ENCODE measurements at places on chromosomes 12 and 14.

DNA sequence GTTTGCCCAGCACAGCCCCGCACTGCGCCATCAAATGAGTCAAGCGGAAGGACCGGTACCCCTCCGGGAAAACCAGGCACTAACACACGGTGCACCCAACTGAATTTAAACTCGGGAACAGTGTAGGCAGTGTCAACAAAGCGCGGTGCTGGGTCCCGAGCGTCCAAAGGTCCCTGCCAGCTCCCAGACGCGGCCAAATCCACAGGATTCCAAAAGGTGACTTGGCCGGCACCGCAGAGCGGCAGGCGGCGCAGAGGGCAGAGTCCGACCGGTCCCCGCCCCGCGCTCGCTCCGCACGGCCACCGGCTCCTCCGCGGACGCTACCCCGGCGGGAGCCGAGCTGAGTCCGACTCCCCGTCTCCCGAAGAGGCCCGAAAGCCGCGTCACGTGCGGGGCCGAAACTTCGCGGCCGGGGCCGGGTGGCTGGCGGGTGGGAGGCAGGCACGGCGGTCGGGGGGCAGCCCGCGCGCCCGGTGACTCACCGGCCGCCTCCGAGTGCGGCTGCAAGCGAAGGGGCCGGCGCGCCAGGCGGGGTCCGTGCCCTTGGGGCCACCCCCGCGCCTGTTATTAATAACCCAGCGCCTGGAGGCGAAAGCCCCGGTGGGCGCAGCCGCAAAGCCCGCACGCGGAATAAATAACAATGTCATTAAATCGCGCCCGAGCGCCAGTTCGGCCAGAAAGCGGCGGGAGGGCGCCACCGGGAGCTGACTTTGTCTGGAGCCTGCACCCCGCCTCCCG, 863 bp downstream of the DENND5B start:
- DNase-seq = peak; percentile 15

GRCh38 chr12:108779998-108780688, 48.8 kb upstream of the CORO1C start:
- DNase-seq = no peak

GRCh38 chr12:13028825-13029570, 15.2 kb upstream of the FAM234B start:
- peak; percentile 87 for DNase-seq

- no peak for DNase-seq
Measured at GRCh38 chr14:62006116-62006731, 244.0 kb downstream of the SNAPC1 start.

- no peak for DNase-seq
Measured at GRCh38 chr12:118175823-118176447, 40.0 kb downstream of the PEBP1 start.

DNA sequence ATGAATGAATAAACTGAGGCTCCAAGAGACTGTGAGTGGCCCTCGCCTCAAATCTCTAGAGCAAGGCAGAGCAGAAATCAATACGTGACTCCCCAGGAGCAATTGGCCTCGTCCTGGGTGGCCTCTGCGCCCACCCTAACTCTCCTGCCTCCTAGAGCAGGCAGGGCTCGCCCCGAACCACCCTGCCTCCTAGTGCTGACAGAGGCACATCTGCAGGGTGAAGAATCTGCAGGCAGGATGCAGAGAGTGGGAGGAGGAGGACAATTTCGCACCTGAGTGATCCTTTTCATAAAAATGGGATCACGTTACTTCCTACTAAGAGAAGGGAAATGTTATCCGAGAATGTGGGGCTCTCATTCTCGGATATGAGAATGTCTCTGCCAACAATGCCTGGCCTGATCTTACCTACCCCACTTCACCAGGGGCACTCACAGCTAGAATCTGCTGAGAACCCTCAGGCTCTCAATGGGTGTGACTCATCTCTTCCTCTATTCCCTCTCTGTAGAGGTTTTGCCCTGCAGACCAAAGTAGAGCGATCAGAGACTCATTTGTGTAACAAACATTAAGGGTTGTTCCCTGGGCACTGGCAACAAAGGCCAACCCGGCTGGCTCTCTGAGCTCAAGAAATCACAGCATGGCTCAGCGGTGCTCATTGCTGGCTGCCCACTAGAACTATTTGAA, 61.7 kb upstream of the BCL2L14 start:
- DNase-seq = peak; percentile 39

- peak; percentile 23 for DNase-seq
Measured at GRCh38 chr12:117025481-117026151, 73.6 kb downstream of the TESC start.

DNA sequence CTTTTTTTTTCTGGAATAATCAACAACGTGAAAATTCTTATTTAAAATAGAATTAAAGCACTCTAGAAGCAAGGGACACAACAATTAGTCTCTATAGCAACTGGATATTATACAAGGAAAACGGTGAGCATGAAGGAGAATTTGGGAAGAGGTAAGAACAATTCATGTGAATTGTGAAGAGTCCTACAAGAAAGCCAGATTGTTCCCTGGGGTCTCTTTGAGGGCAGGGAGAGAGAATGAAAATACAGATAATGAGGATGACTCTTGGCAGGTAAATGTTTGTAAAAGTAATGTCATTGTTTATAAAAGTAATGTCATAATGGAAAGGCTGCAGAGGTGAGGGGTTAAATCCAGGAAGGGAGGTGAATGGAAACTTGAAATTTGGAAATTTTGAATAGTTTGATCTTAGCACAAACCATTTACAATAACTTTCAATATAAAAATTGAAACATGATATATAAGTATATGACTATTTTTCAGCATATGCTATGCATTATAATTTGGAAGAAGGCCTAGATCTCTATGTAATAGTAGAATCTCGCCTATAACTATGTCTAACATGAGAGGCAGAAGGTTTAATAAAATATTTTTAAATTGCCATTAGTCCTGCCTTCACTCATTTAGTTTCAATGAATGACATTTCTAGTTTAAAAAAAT, 378.8 kb upstream of the DCN start:
- no peak for DNase-seq

GRCh38 chr14:59507752-59508103, 23.4 kb downstream of the JKAMP start:
- no peak for DNase-seq

DNA sequence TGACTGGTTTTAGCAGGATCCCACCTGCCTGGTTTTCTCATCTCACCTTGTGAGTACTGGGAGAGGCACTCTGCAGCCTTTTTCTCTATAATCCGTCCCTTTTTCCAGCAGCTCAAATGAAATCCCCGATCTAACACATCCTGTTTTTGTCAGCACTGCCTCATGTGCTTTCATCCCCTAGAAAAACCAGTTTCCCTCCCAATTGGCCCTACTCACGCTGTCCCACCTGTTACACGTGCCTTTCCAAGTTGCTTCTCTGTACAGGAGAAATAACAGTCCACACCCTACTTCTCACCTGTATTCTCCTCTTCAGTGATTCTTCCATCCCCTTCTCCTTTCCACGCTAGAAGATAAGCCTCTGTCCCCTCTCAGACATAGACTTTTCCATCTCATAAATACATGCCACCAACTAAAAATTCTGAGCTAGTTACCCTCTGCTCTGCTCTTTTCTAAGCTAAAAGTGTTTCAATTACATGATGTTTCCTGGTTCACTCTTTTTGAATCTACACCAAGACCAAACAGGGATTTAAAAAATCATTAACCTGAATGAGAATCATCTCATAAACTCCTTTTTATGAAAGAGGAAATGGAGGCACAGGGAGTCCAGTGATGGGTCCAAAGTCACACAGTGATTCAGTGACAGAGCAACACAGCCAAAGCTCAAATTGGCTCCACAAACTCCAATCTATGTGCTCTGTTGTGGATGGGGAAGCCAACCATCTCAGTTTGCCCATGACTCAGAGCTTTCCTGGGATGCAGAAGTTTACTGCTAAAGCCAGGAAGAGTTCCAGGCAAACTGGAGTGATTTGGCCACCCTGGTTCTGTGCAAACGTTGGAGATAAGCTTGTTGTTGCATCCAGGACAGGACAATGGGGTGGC, 240.0 kb upstream of the TMEM132C start:
- no peak for DNase-seq

DNA sequence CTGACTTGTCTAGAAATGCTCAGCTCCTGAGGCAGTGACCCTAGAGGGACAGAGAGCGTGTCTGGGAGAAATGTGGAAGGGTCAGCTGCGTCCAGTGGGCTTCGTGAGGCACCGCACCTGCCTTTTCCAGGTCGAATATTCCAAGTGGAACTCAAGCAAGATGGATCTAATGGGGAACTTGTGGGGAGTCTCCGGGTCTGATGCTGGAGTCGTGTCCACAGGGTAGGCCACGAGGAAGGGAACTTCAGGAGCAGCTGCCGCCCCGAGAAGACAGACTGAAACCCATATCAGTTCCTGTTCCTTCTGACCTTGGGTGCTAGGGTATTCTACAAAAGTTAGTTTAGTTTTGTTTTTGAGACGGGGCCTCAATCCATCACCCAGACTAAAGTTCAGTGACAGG, 67.5 kb downstream of the TNFAIP2 start:
- DNase-seq = no peak

DNA sequence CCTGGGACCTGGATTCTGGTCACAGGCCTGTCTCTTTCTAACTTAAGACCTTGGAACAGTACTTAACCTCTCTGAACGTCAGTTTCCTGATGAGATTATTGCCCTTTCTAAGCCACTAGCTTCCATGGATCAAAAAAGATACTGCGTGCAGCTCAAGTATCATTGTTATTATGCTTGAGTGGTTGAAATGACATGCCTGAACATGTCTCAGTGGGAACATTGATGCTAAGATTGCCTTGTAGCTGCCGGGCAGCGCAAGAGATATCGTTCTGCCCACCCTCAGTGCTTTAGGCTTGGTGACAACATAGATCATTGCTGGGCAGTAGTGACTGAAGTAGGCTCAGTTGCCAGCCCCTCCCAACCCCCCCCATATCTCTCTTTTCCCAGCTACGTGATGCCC, 131.9 kb downstream of the SMOC1 start:
- DNase-seq = peak; percentile 54

GRCh38 chr14:100899884-100900771, 3.4 kb downstream of the RTL1 start:
- no peak for DNase-seq

DNA sequence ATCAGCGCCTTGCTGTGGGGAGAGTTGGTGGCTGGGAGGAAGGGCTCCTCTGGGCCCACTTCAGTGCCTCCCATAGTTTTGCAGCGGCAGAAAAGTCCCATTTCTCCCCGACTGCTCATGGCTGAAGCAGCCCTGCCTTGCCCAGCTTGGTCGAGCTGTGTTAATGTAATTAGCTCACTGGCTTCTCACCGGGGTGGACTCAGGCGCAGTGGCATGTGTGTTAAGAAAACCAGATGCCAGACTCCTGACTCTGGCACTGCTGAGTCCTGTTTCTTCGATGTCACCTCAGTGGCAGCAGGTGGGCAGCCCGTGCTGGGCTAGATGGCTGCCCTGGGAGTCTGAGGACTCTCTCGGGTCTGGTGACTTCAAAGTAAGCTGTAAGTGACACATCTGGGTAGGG, 47.4 kb downstream of the CHST11 start:
- no peak for DNase-seq

GRCh38 chr12:104355630-104356029, 52.1 kb downstream of the EID3 start:
- no peak for DNase-seq

GRCh38 chr14:47102472-47102871, 450.9 kb upstream of the RPL10L start:
- no peak for DNase-seq

DNA sequence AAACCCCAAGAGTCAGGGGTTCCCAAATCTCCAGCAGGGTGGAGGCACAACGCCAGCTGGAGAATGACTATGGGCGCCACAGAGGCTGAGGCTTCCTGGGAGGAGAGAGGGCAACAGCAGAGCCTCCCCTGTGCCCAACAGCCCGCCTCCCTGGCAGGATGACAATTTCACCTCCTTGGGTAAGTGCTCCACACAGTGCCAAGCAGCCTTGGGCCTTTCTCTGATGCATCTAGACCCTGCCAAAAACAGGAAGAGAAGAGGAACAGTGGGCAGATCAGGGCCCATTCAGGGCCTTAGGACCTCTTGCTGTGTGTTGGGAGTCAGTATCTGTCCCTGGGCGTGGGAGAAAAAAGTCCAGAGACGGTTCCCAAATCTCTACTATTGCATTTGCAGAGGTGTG, 5.0 kb upstream of the OR10P1 start:
- no peak for DNase-seq

DNA sequence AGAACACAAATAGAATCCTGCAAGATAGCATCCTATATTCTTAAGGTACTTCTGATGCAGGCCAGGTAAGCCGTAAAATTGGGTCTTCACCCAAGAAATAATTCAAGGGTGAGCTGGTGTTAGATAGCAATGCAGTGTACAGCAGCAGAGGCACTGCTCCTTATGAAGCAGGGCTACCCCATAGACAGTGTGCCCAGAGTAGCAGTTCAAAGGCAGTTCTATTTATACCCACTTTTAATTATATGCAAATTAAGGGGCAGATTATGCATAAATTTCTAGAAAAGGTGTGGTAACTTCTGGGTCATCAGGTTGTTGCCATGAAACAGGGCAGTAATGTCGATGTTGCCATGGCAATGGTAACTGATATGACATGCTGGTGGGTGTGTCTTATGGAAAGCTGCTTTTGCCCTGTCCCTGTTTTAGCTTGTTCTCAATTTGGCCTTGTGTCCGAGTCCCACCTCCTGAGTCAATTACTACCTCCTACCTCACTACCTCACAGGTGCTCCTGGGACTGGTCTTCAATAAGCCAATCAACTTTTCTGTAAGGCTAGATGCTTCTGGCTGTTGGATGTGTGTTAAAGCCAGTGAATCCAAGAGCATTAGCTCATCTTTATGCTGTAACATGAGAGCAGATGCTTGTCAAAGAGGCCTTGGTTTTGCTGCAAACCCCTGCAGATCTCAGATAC, 61.0 kb downstream of the PPM1A start:
- DNase-seq = no peak

GRCh38 chr12:40327535-40327934, 102.7 kb downstream of the LRRK2 start:
- DNase-seq = no peak

GRCh38 chr14:77375973-77376770, 722 bp downstream of the TMED8 start:
- DNase-seq = no peak

DNA sequence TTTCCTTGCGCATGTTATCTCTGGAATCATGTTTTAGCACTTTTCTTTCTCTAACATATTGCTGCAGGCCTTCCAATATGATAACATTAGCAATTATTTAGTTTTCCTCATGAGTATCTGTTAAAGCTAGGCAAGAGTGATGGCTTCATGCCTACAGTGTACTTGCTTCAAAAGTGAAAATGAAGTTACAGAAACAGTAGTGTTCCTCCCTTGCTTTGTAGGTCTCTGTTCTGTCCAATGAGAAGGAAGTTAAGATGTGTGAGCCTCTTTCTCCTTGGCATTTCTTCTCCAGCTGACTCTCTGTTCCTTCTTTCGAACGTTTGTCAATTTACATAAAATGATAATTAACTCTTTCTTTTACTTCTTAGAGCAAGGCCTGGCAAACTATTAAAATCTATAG, 22.2 kb downstream of the LRRIQ1 start:
- DNase-seq = no peak
